ENCODE measurements at places on chromosomes 12 and 14.

DNA sequence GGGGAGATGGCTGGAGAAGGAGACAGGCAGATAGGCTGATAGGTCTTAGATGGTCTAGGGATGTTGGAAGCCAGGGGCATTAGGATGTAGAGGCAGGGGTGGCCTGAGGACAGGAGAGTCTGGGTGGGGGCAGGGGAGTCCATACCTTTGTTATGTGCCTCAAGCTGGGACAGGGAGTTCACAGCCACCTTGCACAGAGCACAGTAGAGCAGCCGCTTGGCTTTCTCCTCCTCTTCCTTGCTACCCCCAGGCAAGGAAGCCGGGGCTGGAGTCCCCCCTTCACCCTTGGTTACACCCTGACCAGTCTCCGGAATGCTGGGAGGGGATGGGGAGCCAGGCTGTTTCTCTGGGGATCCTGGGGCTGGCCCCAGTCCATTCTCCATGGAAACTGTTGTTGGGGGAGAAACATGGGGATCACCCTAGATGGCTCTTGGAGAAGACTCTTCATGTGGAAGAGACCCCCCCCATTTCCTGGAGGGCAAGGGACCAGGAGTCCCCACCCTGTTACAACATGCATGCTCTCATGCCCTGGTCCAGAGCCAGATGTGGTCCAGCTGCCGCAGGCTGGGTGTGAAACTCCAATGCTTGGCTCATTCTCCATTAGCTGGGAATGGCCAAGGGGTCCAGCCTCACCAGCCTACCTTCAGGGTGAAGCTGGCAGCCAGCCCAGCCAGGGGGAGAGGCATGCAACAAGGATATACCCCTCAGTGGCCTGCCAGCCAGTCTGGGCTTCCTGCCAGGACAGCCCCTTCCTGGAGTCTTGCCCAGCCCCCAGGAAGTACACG lies 7.2 kb upstream of the GPR84 start:
- DNase-seq = no peak

DNA sequence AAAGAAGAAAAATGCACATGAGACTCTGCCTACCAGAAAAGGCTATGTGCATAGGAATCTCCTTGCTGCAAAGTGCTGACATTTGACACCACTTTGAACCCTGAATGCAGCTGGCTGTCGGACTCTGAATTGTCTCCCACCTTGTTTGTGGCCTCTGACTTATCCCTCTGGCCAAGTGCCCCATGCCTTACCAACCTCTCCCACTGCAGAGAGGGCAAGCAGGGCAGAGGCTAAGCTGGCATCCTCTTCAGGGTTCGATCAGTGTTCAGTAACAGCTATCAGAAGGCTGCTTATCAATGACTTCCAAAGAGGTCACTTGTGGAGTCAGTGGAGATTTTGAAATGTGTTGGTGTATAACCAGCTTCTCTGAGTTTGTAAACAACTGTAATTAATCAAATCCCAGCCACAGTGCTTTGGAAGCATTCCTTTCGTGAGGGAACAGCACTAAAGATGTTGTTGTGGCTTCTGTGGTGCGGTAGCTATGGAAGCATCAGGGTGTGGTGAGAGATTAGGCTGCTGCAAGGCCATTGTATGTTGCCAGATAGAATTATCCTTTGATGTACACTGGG lies 22.6 kb upstream of the BMP4 start:
- no peak for DNase-seq

- no peak for DNase-seq
Measured at GRCh38 chr14:105384605-105385321, 13.6 kb upstream of the TEX22 start.

DNA sequence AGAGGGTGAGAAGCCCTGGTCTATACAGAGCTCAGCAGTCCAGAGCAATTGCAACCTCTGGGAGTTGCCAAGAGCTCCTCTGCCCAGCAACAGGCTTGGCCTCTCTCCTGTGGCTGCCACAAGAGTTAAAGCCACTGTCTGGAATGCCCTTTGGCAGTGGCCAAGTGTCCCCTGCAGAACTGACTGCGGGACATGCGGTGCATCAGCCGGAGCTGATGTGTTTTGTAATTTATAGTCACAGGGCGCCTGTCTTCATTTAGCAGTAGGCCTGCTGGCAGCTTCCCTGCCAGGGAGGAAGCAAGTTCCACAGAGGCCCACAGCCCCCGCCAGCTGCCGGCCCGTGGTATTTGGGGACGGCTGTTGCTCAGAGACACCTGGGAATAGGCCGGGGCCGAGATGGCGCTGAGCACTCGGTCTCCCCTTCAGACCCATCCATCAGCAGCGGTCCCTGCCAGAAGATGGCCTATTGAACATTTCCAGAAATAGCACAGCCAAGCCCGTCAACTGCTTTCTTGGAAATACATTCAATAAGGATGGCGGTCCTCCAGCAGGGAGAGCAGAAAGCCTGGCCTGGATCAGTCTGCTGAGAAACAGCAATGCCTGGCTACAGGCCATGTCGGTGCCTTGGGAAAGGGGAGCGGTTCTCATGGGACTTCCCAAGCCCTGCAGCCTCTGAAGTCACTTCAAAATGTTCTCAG lies 217.4 kb downstream of the CRADD start:
- peak; percentile 60 for DNase-seq

DNA sequence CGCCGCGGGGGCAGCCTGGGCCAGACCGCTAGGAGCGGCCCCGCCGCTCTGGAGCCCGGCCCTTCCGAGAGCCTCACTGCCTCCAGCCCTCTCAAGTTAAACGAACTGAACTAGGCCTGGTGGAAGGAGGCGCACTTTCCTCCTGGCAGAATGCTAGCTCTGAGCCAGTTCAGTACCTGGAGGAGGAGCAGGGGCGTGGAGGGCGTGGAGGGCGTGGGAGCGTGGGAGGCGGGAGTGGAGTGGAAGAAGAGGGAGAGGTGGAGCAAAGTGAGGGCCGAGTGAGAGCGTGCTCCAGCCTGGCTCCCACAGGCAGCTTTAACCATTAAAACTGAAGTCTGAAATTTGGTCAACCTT lies 5.3 kb downstream of the LTB4R start:
- DNase-seq = no peak

DNA sequence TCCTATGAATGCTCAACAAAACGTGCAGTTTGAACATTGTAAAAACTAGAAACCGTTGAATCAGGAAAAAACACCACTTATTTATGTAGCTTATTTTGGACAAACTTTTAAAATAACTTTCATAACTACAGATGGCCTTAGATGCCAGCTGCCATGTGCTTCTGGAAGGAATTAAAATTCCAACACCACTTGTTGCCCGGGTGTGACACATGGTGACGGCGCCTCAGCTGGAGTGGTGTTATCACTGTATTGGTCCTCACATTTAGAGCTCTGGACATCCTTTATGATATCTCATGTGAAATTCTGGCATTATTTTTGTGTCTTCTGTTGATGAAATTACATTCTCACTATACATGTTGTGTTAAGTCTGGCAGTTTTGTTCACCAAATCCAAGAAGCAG lies 211.0 kb downstream of the IPO8 start:
- DNase-seq = no peak

- no peak for DNase-seq
Measured at GRCh38 chr14:68526512-68527091, 266.3 kb downstream of the ZFP36L1 start.

- DNase-seq = no peak
Measured at GRCh38 chr12:89474615-89475014, 50.0 kb downstream of the GALNT4 start.

- no peak for DNase-seq
Measured at GRCh38 chr14:91065266-91065665, 4.8 kb upstream of the RPS6KA5 start.

DNA sequence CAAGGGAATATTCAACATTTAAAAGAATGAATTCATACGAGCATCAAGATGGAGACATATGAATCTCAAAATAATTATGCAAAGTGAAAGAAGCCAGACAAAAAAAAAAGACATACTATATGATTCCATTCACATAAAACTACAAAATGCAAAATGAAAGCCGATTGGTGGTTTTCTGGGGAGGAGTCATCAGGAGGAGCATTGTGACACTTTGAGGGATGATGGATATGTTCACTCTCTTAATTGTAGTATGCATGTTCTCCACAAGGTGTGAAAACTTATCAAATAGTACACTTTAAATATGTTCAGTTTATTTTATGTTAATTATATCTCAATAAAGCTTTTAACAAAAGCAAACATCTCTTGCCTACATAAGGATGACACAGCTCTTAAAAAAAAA lies 13.5 kb downstream of the OLR1 start:
- no peak for DNase-seq

- no peak for DNase-seq
Measured at GRCh38 chr12:83198291-83199015, 511.7 kb downstream of the TMTC2 start.

DNA sequence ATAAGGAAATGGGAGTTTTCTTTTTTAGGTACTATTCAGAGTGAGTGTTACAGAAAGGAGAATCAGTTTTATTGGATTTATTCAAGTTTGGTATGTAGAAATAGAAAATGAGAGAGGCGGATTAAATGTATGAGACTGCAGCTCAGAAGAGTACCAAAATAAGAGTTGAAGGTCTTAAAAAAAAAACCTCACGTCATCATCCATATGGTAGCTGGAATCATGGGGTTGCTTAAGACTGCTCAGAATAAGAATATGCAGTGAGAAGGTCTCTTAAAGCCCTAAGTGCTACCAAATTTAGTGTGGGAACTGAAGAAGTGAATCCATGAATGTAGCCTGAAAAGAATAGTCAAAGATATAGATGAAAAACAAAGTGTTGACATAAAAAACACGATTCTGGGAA lies 825.5 kb upstream of the SEL1L start:
- DNase-seq = no peak

DNA sequence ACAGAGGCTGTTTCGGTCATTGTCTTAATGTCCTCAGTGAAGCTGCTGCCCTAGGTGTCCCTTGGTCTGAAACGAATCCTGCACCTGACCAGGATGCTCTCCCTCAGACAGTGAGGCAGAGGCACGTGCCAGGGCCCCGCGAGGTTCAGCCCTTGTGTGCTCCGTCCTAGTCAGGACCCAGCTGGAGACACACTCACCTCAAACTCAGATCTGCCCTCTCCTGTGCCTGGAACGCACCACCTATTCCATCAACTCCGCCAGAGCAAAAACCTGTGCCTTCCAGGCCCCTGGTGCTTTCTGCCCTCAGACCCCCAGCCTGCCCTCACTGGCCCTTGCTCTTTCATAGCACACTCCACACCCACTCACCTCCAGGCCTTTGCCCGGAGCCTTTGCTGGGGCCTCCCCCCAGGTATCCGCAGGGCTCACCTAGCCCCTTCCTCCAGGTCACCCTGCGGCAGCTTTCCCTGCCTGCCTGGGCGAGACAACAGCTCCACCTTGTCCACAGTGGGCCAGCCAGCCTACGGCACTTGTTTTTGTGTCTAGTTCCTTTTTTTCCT lies 150.6 kb downstream of the BCL11B start:
- DNase-seq = no peak

DNA sequence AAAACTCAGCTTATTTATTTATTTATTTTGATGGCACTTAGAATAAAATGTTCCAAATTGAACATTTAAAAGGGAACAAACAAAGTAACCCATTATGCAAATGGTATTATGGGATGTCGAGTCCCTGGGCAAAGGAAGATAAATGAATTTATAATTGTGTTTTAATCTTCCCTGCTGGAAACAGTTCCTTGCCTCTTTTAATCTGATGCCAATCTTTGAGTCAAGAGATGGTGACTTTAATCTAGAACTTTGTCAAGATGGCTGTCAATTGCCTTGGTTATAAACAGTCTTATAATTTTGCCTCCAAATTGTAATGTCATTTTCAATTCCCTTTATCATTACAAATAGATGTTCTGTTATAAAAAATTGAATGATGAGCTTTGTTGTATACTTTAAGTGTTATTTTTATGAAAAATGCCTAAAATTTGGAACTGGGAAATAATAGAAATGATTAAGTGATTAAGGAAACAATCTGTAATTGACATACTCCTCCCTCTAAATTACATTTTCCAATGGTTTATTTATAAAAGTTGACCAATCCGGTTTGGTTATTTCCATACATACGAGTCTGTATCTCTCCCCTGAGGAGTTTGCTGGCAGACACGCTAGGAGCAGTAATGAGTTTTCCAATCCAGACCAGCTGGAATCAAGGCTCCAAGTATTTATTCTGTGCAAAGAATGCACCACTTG lies 134.9 kb upstream of the FRMD6 start:
- DNase-seq = no peak

- DNase-seq = no peak
Measured at GRCh38 chr12:2057041-2057794, 4.4 kb downstream of the CACNA1C start.

Data from putamen (tissue), 1 donor.